Urinary bladder (tissue), 4 donors: ENCODE measurements at places on chromosomes 3 and 15. TPM values are rescaled to one million over a fixed set of nuclear protein-coding genes. Genes with fewer than 3 reads are reported as not detected.

DNA sequence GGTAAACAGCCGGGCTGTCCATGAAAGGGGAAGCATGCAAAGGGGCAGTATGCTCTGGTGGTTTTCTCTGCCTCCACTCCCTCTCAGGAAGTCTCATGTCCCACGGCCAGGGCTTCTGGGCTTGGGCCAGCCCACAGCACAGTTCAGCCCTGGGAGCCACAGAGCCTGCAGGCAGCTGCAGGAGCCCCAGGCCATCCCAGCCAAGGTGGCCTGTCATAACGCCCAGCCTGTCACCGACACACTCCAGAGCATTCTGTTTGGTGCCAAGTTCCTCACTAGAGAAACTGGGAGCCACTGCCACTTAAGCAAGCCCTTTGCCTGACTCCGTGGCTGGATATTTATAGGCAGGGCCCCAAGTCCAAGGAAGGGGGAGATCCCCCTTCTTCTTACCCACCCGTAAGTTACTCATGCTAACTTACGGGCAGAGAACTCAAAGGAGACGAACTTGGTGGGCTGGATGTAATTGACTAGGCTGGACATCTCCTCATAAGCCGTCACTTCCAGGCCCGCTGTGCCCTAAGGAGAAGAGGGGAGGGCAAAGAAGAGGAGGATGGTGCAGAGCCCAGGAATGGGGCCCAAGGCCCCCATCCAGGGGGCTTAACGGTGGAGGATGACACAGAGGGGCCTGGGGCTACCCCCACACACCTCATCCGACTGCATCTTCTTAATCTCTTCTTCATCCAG, 11.7 kb downstream of the PLCB2 start:
- no peak for DNase-seq

DNA sequence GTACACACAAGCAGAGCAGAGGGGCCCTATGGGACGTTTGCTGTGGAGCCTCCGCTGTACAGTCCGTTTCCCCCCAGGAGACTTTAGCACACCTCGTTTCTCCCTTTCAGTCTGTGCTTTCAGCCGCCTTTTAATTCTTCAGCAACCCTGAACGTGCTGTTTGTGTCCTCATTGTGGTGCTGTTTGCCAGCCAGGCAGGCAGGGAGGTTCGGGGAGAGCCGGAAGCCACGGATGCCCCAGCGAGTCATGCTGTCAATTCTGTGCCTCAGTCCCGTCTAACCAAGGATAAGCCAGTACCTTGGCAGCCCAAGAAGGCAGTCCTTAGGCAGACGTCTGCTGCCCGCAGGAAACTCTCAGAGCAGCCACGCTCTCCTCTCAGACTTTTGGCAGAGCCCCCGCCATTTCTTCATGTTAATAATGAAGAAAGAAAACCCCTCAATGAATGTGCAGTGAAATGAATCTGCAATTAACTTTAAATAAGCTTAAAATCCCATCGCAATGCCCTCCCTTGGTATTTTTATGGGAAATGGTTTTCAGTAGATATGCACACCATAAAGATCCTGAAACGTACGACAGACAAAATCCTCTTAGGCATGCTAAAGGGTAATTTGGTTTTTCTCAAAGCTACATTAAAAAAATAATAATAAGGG, 158.6 kb downstream of the UACA start:
- no peak for DNase-seq

The TERC gene
- not detected for polyA plus RNA-seq

GRCh38 chr3:129000742-129001100, 383 bp upstream of the EFCC1 start:
- DNase-seq = no peak

- no peak for DNase-seq
These were observed 32.0 kb upstream of the PLXND1 start for GRCh38 chr3:129638481-129638880.

DNA sequence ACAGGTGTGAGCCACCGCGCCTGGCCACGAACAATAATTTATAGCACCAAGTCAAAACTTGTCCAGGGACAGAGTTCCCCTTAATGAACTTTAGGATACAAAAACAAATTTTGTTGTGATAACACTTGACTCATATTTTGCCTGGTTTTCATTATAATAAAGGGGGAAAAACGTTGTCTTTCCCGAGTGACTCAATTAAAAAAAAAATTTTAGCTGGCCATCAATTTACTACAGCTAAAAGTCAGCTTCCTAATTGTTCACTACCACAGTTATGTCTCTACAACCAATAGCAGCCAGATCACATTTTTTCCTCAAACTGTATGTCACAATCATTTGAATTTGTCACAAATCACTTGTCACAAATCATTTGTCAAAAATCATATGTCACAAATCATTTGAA, 116.0 kb downstream of the P3H2 start:
- DNase-seq = no peak

The HSPBAP1 gene
- polyA plus RNA-seq = 5.7 TPM

DNA sequence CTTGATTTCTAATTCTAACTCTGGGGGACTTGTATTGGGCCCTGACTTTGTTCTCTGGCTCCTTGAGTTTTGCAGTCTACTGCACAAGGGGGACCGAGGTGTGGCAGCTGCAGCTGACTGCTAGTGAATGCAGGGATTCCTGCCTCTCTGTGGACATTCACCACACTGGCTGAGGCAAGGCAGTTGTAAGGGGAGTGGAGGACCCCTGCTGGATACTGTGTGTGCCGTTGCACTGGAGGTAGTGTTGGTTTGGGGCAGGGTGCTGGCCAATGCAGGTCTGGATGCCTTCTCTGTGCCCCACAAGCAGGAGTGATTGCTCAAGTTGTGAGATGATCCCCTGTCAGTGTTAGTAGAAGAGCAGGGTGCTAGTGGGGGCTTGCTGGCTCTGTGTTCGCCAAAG, 626.1 kb downstream of the SQOR start:
- DNase-seq = no peak

The GOLGA6B gene
- polyA plus RNA-seq = 0.06 TPM

GRCh38 chr15:41782371-41783282, 8.3 kb downstream of the MAPKBP1 start:
- DNase-seq = no peak

The DUOX2 gene
- polyA plus RNA-seq = 2.4 TPM

- DNase-seq = no peak
These were observed 1012.8 kb upstream of the ALCAM start for GRCh38 chr3:104353951-104354350.

The STARD5 gene
- polyA plus RNA-seq = 15.9 TPM

- DNase-seq = no peak
These were observed 541.1 kb downstream of the MECOM start for GRCh38 chr3:169122416-169122815.

DNA sequence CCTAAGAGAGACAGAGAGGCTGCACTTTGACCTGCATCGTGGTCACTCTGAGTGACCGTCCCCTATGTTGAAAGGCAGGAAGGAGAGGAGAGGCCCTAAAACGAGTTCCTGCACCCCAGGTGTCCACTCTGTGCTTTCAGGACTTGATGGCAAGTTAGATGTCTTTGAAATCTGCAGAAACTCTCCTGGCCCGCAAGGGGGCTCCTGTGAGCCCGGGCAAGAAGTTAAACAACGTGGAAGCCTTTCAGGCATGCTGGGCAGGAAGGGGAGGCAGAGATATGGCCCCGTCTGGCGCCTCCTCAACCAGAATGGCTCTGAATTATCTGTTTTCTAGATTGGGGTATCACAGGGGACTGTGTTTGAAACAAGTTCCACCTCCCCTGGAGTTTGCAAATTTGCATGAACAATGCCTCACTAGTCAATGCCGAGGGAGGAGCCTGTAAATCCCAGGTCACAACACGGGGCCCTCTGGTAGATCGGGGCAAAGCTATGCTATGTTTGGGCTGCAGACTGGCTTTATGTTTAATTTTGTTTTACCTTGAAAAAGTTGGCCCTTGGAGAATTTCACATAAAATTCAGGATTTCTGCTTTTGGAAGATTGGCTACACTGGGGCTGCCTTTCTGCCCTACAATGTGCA, 9.8 kb downstream of the CTXND1 start:
- no peak for DNase-seq

The ERICH6 gene
- polyA plus RNA-seq = not detected

GRCh38 chr15:47824147-47824546, 106.8 kb downstream of the SEMA6D start:
- no peak for DNase-seq

DNA sequence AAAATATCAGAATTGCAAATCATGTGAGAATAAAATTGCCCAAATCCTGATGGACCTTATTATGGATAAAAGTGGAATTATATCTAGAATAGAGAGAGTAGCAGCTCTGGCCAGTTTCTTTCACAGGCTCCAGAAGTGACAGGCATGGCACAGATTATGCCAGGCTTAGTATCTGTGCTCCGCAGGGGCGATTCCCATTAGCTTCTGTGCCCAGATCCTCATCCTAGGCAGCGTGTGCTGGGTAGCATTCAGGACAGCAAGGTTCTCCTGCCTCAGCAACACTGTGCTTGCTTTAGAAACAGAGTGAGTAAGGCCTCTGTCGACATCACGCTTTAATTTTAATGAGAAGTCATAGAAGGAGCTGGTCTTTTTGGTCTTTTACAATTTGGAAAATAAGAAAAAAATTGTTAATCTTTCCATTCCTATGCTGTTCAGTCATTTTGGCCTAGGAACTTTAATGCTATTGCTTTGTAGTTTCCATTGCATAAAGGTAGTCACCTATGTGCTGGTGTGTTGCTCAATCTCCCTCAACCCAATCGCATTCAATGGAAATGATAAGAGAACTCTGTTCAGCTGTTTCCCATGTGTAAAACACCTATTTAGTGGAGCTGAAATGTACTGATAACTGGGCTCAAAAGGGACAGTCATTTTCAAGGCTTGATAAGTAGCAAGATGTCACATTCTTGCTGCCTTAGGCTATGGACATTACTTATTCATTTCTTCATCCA, 770.1 kb downstream of the AGBL1 start:
- DNase-seq = no peak

- no peak for DNase-seq
These were observed 422 bp downstream of the LSAMP start for GRCh38 chr3:116444819-116445310.

DNA sequence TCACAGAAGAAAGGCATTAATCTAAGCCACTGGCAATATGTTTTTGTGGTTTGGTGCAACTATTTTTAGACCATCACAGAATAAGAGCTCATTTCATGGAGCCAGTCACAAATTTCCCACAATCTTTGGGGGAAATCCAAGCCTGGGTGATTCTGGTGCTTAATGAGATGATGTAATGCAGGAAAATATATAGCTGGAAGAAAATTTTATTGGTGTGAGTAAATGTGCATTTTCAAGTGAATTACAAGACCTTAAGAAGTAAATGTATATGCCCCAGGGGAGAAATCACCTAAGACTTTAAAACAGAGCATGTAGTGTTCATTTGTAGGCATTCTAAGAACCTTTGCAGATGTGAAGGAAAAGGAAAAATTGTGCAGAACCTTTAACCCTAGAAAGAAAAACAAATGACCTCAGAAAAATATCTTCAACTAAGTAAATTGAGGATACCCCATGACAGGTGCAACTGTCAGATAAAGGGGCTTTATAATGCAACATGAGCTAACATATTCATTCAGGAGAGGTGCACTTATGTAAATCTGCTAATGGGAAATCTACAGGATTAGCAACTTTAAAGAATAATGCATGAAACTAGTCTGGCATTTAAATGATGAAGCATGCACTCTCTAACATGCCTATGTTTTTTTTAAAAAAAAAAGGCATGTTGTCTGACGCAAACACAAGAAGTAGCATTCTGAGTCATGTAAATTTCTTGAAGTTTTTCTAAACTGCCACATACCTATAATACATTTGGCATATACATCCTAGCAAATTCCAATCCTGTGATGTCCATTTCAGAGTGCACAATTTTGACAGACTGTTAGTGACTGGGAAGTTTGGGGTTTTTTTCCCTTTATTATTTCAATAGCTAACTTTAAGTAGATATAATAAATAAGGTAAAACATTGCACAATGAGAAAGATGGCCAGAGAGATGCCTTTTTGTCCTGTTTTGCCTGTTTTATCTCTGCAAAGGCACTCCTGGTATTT, 105.1 kb downstream of the MEX3B start:
- DNase-seq = no peak

The KCNAB1 gene
- polyA plus RNA-seq = 3.7 TPM
